ENCODE measurements at places on chromosomes 7 and 10.

DNA sequence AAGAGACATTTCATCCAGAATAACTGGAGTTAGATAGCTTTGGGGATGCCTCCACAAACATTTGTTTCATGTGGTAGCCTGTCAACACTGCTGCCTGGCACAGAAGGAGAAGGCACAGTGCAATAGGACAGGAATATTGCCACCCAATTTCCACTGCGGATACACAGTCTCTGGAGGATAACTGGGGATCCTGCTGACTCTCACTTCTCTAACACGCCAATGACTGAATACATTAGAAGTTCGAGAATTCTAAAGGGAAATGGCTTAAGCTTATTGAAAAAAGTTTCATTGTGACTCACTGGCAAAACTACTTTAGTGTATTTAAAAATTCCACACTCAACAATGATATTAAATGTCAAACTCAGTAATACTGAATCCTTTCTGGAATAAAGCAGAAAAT, 12.9 kb downstream of the ARL3 start:
- no peak for DNase-seq

DNA sequence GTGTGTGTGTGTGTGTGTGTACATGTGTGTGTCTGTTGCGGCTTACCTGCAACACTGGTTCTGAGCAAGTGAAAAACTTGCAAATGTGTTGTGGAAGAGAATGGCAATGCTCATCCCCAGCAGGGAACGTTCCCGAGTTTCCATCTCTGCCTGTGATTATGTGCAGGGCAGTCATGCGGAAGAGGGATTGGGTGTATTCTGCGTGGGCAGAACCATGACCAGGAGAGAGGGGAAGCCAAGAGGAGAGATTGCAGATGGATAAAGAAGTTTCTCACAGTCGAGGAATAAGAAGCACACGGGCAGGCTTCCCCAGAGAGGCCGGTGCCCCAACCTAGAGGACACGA, 99.9 kb downstream of the CTBP2 start:
- no peak for DNase-seq

- no peak for DNase-seq
Observed at GRCh38 chr7:29234438-29234837, 39.9 kb downstream of the CHN2 start.

DNA sequence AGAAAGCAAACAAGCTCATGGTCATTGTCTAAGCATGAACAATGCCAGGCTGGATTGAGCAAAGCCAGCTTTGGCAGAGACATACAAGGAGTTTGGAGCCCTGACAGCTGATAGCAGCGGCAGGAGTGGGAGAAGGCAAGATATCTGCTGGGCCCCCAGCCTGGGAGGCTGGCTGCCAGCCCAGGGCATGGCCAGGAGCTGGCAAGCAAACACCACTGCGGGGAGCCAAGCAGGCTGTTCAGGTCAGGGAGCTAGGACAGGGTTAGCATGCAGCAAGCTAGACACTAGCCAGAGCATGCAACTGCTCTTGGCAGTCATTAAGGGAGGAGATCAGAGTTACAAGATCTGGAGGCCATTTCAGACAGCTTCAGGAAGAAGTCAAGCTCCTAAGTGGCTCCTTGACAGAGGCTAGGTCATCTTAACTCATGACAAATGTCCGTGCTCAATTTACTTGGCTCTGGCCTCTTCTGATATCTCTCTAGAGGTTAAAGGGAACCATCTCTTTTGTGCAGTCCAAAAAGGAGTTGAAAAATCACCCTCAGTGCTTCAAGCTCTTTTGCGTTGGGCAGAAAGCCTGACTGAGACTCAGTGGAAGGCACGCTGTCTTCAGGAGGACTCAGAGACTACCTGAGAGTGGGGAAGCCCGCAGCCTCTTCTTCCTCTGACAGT, 436.8 kb upstream of the C7orf33 start:
- no peak for DNase-seq

GRCh38 chr7:140230516-140230860, 53.7 kb upstream of the KDM7A start:
- no peak for DNase-seq

- DNase-seq = no peak
Observed at GRCh38 chr10:102975483-102976379, 57.6 kb downstream of the CNNM2 start.

Measured in Karpas-422 (cell line).